ENCODE measurements at places on chromosomes 7 and 10.

GRCh38 chr7:36318116-36318515, 71.5 kb upstream of the ANLN start:
- no peak for DNase-seq

GRCh38 chr10:126732868-126733267, 62.4 kb upstream of the C10orf90 start:
- no peak for DNase-seq

GRCh38 chr7:95373323-95373722, 22.9 kb downstream of the PON3 start:
- no peak for DNase-seq

- DNase-seq, result no peak
Observed at GRCh38 chr7:35699796-35700305, 4.9 kb upstream of the HERPUD2 start.

DNA sequence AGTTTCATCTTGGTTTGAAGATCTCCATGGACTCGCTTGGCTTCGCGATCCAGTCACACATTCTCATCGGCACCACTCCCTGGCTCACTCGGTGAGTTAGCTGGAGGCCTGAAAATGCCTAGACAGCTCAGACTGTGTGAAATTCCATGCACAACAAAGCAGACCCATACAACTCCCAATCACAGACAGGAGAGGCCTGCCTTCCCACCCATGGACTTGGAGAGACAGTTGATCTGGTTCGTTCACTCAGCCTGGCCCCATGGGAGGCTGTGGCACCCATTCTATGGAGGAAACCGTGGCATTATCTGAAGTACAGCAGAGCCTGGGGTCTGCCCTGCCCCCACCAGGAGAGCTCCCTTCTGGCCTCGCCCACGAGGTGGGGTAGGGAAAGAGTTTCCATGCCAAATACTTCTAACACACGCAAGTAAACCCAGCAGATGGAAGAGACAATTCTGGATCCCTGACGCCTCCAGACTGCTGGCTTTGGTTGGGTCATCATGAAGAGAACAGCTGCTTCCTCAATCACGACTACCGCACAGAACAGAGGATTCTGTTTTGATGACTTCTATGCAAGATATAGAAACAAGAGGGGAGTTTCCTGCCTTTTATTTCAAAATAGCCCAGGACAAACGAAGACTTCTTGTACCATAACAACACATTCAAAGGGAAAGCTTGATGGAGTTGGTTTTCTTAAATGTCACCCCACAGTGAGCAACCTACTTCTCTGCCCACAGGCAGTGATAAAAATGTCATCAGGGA, 15.9 kb downstream of the FAM53B start:
- DNase-seq, result no peak

DNA sequence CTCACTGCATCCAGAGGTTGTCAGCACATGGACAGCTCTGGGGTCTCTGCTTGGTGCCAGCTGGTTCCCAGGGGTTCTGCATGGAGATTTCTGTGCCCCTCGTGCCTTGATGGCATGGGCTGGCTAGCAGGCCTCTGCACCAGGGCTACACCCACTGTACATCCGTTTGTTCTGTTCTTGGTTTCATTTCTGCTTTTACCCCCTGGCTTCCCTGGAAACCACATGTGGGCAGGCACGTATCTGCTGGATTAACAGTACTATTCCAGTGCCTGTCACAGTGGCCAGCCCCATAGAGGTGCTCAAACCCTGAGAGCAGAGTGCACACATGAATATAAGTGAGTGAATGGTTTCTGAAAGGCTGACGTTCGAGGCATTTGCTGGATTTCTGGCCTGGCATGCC, 207.2 kb upstream of the GPR26 start:
- no peak for DNase-seq

- no peak for DNase-seq
Observed at GRCh38 chr10:76769161-76769560, 868.4 kb downstream of the KCNMA1 start.

- no peak for DNase-seq
Observed at GRCh38 chr10:102593804-102594079, 50.5 kb upstream of the TRIM8 start.

GRCh38 chr10:76738991-76739390, 898.6 kb downstream of the KCNMA1 start:
- DNase-seq, result no peak

GRCh38 chr7:151141855-151142685, 25.4 kb downstream of the GBX1 start:
- no peak for DNase-seq

DNA sequence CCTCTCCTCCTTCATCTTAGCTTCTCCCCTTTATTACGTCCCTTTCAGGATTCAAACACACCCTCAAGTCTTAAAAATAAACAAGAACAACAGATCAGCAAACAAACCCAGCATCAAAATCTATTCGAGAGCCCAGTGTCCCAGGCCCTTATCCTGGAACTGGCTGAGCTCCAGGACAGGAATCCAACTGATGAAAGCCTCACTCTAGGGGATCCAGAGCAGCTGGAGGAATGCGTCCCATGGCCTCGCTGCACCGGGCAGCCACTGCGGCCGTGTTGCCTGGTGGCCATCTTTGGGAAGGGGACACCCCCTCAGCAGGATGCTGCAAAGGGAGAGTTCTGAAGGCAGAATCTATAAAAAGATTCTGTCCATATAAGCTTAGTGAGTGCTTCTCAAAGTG, 156.5 kb upstream of the BMPER start:
- DNase-seq, result no peak

- no peak for DNase-seq
Observed at GRCh38 chr7:93579431-93579830, 4.9 kb upstream of the CALCR start.

- no peak for DNase-seq
Observed at GRCh38 chr10:73838827-73839226, 27.4 kb upstream of the NDST2 start.

- no peak for DNase-seq
Observed at GRCh38 chr7:134818613-134819345, 39.3 kb downstream of the CALD1 start.

DNA sequence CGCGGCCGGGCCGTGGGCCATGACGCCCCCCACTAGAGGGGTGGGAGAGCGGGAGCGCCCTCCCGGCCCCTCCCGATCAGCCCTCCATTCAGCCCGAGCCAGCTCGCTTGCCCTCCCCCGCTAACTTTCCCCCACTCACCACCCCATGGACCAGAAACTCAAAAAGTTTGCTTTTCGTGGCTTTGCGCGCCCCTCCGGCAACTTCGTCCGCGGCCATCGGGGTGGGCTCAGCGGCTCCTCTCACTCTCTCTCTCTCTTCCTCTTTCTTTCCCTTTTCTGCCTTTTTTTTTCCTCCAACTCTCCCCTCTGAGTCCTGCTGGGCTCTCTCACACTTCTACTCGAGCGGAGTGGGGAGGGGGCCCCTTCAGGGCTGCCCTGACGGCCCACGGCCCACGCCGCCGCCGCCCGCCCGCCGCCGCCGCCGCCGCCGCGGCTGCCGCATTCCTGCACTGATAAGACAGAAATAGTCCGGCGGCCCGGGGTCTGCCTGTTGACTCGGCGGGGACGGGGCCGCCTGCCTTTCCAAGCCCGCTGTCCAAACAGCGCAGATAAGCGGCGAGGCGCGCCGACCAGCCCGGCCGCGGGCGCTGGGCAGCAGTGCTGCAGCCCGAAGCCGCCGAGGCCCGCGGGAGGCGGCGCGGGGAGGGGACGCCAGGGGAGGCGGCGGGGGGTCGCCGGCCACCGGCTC, at the start of gene SMARCD3:
Gene SMARCD3, minus strand, starts transcription at position 349 of the 688 bp plus-strand sequence. Its CDS starts 132 bp downstream, at position 217.
- no peak for DNase-seq

DNA sequence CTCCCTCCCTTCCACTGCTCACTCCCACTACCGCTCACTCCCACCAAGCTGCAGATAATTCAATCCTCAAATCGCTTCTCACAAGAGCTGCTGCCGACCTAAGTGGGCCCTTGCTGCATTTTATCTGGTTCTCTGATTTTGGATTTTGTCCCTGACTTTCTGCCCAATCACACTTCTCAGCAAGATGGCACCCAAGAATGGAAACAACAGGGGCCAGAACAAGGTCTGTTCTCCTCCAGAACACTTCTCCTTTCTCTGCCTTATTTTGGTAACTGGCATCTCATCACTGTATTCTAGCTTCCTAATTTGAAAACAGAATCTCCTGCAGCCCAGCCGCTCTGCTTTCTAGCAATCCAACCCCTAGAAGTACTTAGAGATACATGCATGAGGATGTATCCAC, 172.8 kb downstream of the GRID1 start:
- DNase-seq, result no peak
